ENCODE measurements at places on chromosomes 4 and X.

DNA sequence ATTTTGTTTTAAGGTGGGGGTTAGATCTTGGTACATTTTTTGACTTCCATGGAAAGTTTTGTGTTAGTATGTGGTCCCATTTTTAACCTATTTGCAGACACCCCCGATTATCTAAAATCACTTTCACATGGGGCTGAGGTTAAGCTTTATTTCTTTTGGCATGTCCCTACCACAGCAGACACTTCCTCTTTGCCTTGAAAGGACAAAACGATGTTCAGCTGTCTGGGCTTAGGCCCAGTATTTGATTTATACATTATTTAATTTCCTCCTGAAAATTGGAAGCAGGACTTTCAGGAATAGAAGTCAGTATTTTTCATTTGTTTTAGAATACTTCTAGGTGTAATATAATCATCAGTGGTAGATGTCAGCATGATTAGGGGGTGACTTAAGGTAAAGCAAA is 112.4 kb upstream of the SPRY1 start:
- DNase-seq, result no peak

DNA sequence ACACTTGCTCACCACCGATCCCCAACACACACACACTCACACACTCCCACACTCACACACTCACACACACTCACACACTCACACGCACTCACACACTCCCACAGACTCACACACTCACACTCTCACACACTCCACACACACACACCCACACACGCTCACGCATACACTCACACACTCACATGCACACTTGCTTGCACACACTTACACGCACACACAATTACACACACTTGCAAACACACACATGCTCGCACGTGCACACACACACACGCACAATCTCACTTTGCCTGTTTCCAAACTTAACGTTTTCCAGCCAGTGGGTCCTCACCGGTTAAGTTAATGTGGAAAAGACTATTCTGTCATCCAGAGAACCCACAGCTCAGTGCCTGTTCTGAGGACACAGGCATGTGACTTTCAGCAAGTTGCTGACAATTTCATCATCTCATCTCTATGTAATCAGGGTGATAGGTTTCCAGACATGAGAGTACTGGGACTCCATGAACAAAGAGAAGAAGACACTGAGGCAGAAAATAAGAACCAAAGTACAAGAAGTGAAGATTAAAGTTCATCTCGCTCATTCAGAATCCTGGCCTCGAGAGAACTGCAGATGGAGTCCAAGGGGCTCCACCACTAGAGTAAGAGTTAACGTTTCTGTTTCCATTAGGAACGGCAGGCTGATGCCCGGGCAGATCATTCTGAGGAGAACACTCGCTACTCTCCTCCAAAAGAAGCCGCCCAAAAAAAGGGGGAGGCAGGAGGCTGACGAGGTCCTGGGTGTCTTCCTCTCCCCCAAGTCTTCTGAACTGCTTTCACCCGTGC is 153.2 kb upstream of the FRG1 start:
- DNase-seq, result no peak

DNA sequence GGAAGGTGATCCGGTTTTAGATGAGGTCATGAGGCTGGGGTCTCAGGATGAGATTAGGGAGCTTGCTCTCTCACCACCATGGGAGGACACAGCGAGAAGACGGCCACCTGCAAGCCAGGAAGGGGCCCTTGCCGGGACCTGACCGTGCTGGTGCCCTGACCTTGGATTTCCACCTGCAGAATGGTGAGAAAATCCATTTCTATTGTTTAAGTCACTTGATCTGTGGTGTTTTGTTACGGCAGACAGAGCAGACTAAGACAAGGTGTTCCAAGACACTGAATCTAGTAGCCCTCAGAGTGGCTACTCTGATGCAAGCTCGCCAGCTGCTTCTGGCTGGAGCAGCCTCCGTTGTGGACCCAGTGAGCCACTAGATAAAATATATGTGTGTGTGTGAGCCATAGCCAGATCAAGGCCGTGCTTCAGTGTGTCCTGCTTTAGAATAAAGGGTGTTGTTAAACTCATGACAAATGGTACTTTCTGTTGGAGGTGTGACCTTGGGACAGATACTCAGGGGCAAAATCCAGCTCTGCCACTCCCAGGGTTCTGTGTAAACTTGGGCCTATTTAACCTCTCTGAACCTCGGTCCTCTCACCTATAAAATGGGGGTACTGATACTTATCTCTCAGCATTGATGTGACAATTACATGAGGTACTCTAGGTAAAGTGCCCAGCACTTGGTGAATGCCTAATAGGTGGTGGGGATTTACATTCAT is 67.9 kb upstream of the STX18 start:
- no peak for DNase-seq

- no peak for DNase-seq
These were observed 101.9 kb downstream of the CEP135 start for GRCh38 chr4:56050625-56051024.

- no peak for DNase-seq
These were observed 378.5 kb upstream of the ZFP42 start for GRCh38 chr4:187617113-187617512.
